Naive B cell (primary cell): ENCODE measurements at places on chromosomes 13 and 19. TPM values are rescaled to one million over a fixed set of nuclear protein-coding genes. Genes with fewer than 3 reads are reported as not detected.
A peak's percentile ranks its signal among the peaks of the same experiment; 100 is the strongest.

CAPN12 gene
- polyA plus RNA-seq: 14.7 TPM

DNA sequence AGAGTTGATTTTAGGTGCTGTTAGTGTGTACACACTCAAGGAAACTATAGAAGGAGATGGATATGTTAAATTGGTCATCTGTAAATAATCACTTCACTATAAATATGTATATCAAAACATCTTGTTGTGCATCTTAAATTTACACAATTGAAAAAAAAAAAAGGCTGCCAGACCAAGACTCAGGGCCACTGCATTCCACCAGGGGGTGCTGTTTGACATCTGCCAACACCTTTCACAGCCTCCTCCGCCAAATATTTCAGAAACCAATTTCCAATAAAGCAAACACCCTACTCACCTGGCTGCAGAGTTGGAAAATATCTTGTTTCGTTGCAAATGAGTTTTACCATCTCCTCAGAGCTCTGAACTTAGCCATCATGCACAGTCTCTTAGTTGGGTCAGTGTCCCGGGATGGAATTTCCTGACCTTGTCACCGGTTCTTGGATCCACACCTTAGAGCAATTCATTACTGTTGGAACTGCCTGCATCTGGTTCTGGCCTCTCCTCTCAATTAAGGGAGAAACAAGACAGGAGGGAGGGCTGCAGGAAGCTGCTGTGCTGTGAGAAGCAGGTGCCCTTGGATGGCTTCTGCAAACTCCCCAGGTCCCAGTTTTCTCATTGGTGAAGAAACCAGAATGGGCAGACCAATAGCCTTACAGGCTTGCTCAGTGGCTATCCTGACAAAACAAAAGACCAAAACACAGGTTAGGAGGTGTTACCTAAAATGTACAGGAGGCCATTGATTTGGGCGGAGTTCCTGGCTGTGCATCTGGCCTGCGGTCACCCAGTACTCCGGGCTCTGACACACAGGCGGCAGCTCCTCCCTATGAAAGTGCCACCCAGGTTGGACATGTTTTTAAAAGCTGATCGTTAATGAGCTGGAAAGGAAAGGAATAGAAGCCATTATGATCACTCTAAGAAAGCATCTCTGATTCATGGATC is 746.6 kb downstream of the UQCRFS1 start:
- DNase-seq: peak; percentile 33

DNA sequence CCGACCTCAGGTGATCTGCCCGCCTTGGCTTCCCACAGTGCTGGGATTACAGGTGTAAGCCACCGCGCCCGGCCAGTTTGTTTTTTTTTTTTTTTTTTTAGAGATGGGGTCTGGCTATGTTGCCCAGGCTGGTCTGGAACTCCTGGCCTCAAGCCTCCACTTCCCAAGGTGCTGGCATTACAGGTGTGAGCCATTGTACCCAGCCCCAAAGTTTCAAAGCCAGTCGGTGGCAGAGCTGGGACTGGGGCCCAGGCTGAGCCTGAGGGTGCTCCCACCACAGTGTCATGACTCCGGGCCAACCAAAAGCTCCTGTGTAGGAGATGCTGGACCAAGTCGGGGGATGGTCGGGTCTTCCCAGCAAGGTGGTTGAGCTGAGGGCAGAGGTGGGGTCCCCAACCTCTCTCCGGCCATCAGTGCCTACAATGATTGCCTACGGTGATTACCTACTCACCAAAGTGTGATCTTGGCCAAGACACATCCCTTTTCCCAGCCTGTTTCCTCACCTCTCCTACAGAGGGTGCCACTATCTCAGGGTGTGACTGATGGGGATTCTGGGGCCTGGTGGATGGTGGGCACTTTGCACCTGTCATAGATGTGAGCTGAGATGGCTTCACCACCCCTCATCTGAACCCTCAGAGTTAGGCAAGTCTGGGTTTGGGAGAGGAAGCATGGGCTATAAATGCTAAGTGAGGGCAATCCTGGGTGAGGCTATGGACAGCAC is 5.9 kb upstream of the SAMD1 start:
- no peak for DNase-seq

- no peak for DNase-seq
Measured at GRCh38 chr13:66154976-66155375, 1075.2 kb downstream of the PCDH9 start.

FGF22 gene
- not detected for polyA plus RNA-seq

DNA sequence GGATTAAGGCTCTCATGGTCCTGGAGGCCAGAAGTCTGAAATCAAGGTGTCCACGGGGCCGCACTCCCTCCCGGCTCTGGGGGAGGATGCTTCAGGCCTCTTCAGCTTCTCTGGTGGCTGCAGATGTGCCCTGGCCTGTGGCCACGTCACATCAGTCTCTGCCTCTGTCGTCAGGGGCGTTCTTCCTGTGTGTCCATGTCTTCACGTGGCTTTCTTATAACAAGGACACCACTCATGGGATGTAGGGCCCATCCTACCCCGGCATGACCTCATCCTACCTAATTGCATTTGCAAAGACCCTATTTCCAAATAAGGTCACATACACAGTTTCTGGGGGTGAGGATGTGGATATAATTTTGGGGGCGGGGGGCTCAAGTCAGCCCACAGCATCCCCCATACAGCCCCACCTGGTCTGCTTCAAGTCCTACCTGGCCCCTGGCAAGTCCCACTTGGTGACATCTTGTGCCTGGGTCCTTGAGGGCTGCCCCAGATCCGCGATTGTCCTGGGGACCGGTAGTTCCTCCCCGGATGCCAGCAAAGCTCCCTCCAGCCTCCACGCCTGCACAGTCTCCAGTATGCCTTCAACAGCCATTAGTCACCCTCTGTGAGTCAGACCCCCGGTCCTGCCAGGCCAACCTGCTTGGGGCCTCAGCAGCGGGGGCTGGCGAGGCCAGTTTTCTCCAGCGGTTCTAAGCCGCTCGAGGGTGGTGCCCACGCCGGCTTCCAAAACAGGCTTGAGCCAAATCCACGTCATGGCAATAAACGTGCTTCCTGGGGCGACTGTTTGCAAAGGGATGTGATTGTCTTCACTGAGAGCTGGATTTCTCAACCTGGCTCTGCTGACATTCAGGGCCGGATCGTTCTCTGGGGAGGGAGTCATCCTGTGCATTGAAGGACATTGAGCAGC is 32.2 kb downstream of the MYO9B start:
- DNase-seq: no peak

DNA sequence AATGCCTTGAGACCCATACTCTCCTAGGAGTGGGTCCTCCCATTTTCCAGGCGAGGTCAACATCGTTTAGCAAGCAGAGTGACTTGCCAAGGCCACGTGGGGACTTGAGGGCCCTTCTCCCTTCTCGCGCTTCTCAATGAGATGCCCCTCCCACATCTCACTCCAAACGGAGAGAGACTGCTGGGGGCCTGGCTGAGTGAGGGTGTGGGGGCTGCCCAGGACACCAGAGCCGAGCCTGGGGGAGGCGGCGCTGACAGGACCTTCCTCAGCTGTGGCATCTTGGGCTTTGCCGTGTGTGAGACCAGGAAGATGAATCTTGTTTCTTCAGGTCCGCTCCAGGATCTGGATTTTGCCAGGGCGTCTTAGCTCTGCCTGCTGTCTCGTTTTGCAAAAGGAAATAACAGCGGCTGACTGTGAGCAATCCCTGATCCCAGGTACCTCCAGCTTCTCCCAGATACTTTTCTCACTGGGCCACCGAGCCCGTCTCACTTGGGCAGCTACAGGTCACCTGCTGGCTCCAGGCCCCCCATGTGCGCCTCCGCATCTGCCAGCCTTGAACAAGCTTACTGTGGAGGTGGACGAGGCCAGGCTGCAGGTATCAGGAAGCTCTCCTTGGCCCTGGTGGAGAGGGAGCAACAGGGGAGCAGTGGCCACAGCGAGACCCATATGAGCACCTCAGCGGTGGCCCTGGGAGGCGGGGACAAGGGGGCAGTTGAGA is 6.0 kb downstream of the COX6B2 start:
- no peak for DNase-seq

GRCh38 chr13:97295283-97296182 is 73.4 kb downstream of the MBNL2 start:
- no peak for DNase-seq

CNMD gene
- polyA plus RNA-seq: not detected

BABAM1 gene
- polyA plus RNA-seq: 108 TPM

DNA sequence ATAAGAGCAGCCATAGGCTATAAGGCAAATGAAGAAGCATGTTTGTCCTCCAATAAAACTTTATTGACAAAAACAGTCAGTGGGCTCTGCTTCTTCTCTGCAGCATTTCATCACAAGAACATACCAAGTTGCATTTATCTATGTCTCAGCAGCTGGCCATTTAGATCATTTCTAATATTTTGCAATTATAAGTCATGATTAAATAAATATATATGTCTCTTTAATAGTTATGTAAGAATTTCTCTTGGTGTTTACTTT is 153.5 kb downstream of the RFC3 start:
- no peak for DNase-seq

DNA sequence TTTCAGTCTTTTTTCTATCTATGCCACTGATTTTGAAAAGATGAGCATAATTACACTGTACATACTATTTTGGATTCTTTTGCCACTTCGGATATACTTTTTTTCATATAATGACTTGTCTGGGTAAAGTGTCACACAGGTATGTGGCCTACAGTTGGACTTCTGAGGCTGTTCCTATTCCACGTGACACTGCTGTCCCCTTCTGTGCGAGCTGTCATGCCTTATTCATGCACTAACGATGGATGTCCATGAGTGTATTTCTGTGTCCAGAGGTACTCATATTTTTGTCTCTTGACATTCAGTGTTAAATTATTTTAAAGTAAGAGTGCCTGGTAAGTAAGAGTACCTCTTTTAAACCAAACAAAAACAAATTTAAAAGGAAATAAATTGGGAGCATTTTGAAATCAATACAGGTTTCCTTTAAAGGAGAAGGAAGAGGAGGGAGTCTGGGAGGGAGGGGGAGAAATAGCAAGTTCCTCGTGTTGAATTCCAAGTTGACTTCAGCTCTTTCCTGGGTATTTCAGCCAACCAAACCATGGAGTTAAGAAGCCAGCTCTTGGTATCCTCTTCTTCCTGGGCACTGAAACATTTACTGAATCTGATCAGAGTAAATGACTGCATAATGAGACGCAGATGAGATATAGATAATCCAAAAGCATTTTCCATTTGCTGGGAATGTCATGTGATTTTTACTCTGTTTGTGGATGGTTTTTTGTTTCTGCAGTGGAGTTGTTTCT is 61.3 kb downstream of the TNFRSF19 start:
- DNase-seq: no peak

MEGF8 gene
- polyA plus RNA-seq: 0.45 TPM

DNA sequence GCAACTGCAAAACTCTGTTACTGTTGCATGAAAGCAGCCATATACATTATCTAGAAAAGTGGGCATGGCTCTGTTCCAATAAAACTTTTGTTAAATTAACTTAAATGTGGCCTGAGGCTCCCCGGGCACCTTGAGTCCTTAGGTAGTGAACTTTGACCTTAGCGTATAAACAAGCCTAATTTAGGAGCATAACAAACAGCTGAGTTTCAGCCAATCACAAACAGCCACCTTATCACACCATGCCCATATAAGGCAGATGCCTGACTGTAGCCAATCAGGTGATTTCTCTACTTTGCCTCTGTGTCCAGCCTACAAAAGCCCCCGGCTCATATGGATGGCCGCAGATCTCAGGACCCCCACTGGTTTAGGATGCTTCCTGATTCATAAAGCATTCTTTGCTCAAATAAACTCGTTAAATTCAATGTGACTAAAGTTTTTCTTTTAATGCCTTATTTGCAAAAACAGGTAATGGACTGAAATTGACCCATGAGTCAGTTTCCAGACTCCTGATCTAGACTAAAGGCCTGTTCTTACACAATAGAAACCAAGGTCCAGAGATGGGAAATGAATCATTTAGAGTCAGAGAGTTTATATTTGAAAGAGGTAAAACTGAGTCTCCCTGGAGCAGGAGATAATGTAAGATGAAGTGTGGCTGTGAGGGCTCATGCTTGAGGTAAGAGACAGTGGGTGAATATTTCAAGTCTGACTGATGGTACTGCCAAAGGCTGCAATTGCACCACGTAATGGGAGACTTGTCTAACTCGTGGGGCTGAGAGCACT is 130.2 kb downstream of the FGF9 start:
- no peak for DNase-seq

DNA sequence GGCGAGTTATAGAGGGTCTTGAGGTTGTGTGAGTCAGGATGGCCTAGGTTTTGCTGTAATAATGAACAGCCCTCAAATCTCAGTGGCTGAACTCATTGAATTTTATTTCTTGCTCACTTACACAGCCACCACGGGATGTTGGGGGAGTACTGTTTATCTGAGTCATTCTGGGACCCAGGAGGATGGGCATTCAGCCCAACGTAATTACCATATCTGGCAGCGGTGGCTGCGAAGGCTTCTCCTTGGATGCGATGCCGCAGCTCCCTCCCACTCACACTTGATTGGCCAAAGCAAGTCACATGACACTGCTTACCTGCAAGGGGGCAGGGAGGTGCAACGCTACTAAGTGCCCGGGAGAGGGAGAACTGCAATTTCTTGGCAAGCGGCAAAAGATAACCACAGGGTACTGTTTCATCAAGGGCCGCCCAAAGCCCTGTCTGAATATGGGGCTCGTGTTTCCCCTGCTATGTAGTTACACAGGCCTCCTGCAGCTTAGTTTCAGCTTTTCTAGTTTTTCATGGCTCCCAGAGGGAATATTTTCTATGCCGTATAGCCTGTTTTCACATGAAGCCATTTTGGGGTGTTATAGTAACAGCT is 19.9 kb downstream of the ZSWIM9 start:
- DNase-seq: peak; percentile 16

CEACAM6 gene
- not detected for polyA plus RNA-seq

ZFR2 gene
- 0.95 TPM for polyA plus RNA-seq

CRLF1 gene
- not detected for polyA plus RNA-seq

GRCh38 chr19:30469774-30470173 is 97.6 kb downstream of the ZNF536 start:
- DNase-seq: no peak

- DNase-seq: peak; percentile 84
Measured at GRCh38 chr19:7869453-7869909, 4.7 kb downstream of the PRR36 start.

ELSPBP1 gene
- polyA plus RNA-seq: not detected

DNA sequence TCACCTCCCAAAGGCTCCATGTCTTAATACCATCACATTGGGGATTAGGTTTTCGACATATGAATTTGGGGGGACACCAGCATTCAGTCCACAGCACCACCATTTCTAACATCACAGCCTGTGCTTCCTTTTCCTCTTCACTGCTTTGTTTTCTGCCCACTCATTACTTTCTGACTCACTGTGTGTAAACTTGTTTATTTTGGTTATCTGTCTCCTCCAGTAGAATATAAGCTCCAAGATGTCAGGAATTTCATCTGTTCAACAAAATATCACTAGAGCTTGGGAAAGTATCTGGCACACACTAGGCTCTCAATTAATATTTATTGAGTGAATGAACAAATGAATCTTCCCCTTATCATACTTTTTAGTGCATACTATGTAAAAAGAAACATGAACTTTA is 152.0 kb downstream of the NUFIP1 start:
- no peak for DNase-seq

NLRP4 gene
- polyA plus RNA-seq: 0.76 TPM

ZNF136 gene
- 25.3 TPM for polyA plus RNA-seq

GRCh38 chr13:47407808-47408207 is 511.0 kb upstream of the HTR2A start:
- no peak for DNase-seq
